ENCODE measurements at places on chromosomes 7 and 10.

DNA sequence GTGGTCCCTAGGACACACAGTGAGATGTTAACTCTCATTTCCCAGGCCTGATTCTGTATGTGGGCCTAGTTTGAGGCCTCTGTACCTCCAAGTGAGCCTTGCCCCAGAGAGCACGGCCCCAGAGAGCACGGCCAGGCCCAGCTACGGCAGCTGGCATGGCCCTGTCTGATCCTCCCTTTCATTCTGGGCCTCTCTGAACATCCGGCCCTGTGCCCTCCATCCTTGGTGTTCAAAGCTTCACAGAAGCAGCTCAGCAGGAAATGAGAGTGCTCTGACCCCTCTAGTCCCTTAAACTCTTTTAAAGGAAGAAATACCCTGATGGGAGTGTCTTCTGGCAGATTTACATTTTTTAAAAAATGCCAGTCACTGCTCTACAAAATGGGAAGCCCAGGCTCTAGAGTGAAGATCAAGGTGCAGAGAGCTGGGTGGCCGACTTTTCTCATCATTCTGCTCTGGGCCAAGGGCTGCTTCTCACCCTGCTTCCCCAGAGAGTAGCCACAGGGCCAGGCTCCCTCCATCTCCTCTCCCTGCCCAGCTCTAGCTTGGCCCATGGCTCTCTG lies 171.9 kb downstream of the RPS24 start:
- no peak for DNase-seq

DNA sequence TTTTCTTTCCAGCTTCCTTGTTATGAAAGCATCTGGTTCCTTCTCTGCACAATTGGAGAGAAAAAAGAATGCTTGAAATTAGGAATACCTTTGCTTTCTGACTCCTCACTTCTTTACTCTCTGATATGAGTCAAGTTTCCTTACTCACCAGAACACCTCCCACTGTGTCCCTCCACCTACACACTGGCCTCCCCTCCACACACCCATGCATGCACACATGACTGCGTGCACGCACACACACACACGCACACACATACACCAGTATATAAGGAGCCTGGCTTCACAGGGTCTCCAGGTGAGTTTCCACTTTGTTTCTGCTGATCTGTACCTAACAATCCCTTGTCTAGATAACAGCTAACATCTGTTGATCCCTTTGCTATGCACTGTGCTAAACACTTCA lies 11.4 kb upstream of the PTER start:
- no peak for DNase-seq

GRCh38 chr7:127820732-127821085 lies 168.7 kb downstream of the SND1 start:
- no peak for DNase-seq

- no peak for DNase-seq
These were observed 116.0 kb downstream of the ARID5B start for GRCh38 chr10:62017491-62017870.

DNA sequence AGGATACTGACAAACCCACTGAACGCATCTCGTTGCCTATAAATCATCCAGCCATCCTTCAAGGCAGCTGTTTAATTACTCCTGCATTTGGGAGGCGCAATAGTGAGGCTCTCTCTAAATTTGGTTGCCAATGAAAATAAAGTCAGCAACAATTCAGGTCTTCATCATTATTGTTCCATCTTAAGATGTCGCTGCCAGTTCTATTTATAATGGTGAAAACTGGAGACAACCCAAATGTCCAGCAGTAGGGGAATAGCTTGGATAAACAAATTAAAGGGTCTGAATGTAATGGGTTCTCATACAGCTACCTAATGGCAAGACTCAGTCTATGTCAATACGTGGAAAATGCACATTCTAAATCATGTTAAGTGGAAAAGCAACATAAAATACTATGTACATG lies 120.1 kb upstream of the PLXNA4 start:
- no peak for DNase-seq

- no peak for DNase-seq
These were observed 35.0 kb upstream of the ZNF32 start for GRCh38 chr10:43683451-43684291.

GRCh38 chr10:99569253-99569939 lies 36.7 kb downstream of the NKX2-3 start:
- DNase-seq, result no peak

DNA sequence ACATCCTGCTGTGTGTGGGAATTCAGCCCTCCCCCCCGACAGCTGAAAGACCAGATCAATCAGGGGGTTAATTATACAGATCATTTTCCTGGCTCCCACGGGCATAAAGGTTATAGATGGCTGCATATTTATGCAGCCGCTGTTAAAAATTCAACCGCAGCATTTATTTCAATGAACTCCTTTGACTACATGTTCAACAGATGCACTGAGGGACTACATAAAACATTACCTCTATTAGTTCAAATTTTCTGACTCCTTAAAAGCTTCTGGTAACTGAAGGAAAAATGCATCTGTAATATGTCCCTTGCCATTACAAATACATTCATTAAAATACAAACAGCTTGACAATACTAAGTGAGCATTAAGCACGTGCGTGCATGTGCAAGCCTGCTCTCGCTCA lies 49.7 kb upstream of the YAE1 start:
- DNase-seq, result no peak

DNA sequence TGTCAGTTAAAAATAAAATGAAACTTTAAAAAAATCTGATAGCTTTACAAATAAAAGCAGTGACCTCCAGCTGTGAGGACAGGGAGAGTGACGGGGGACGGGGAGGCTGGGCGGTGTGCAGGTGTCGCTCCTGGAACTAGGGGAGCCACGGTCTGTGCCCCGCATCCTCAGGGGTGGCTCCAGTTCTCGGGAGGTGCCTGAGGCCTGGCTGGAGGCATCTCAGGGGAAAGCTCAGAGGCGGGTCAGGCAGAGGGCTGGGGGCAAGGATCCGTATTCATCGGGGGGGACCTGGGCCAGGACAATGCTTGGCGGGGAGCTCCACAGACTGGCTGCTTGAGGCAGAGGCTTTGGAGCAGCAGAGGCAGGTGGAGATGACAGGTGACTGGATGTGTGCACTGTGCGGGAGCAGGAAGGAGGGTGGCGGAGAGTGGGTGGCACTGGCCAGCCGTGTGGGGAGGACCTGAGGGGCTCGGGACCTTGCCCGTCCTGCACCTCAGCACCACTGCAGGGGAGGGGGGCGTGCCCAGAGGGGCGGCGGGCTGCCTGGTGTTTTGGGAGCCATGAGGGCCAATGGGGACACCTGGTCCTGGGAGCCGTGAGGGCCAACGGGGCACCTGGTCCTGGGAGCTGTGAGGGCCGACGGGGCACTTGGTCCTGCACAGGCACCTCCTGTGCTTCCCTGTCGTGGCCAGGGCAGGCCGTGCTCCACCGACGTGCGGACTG lies 13.2 kb downstream of the PWWP2B start:
- no peak for DNase-seq

GRCh38 chr10:103558911-103559310 lies 65.4 kb downstream of the NEURL1 start:
- no peak for DNase-seq

- no peak for DNase-seq
These were observed 83.9 kb downstream of the RAMP3 start for GRCh38 chr7:45241339-45242109.

DNA sequence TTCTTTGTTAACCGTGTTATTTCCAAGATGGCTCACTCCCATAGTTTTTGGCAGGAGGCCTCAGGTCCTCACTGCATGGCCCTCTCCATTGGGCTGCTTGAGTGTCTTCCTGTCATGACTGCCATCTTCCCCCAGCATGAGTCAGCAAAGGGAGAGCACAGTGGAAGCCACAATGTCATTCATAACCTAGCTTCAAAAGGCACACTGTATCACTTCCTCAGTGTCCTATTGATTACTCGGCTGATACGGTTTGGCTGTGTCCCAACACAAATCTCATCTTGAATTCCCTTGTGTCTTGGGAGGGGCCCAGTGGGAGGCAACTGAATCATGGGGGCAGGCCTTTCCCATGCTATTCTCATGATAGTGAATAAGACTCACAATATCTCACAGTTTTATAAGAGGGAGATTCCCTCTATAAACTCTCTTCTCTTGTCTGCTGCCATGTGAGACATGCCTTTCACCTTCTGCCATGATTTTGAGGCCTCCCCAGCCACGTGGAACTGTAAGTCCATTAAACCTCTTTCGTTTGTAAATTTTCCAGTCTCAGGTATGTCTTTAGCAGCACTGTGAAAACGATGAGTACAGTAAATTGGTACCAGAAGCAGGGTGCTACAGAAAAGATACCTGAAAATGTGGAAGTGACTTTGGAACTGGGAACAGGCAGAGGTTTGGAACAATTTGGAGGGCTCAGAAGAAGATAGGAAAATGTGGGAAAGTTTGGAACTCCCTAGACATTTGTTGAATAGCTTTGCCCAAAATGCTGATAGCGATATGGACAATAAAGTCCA lies 106.5 kb downstream of the PRLHR start:
- DNase-seq, result no peak

GRCh38 chr7:74379938-74380337 lies 73.8 kb upstream of the GTF2IRD1 start:
- no peak for DNase-seq

GRCh38 chr10:24669285-24669852 lies 54.3 kb downstream of the ARHGAP21 start:
- no peak for DNase-seq

- no peak for DNase-seq
These were observed 74.3 kb upstream of the GNAI1 start for GRCh38 chr7:80060218-80060806.

GRCh38 chr7:74479961-74480829 lies 26.5 kb downstream of the GTF2IRD1 start:
- DNase-seq, result no peak

DNA sequence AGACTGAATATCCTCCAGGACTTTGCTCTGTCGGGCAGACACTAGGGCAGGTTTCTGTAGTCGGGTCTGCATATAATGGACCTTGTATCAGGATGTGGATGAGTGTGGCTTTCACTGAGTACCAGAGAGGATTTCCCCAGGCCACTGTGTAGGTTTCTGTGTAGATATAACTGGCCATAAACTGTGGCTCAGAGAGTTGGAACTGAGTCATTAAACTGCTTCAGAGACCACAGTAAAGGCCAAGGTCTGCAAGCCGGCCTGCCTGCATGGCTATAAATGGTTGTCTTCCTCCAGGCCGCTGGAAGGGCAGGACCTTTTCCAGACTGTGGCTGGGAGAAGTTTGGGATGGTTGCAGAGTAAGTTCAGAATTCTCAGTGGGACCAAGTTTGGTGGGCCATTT lies 16.9 kb downstream of the ZNF92 start:
- DNase-seq, result no peak

GRCh38 chr7:6621195-6622133 lies 6.1 kb downstream of the ZNF853 start:
- DNase-seq, result no peak

GRCh38 chr10:132899751-132900065 lies 42.7 kb downstream of the CFAP46 start:
- no peak for DNase-seq

- DNase-seq, result no peak
These were observed 15.8 kb upstream of the CPA1 start for GRCh38 chr7:130364451-130364850.

DNA sequence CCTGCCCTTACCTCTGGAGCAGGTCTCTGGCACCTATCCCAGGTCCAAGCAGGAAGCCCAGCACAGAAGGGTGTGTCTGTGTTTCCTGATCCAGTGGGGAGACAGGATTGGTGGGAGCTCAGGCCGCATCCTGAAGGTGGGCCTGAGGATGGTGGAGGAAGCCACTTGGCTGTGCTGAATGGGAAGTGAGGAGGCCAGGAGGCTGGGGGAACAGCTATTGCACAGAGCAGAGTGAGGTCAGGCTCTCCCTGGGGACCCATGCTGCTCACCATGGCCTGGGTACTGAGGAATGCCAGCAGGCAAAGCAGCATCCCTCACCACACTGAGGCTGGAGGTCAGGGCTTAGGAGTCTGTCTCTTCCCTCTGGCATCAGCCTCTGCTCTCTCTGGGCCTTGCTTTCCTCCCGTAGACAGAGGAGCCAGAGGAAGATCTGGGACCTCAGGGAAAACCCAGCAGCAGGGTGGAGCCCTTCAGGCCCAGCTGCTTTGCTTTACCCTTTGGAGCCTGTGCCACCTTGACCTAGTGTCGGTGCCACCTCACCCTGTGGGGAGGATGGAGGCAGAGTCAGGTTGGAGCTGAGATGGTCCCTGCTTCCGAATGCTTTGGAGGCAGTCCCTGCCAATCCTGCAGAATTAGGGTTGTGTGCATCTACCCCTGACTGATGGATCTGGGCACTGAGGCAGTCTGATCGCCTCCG lies 39.0 kb downstream of the CDH23 start:
- no peak for DNase-seq

DNA sequence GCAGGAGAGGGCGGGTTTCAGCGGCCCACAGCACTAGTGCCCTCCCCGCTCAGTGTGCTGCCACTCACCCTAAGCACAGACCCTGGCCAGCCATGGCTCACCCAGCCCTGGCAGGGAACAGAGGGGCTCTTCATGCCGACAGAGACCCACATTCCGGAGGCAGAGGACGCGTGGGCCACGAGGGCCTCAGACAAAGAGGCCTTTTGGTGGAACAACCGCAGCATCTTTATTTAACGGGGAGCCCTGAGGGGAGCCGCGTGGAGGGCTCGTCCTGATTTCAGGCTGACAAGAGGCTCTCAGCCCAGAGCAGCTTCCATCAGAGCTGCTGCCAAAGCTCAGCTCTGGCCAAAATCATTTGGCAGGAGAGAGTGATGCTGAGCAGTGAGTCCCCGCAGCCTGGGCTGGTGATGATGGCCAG lies 127.8 kb downstream of the SH3PXD2A start:
- no peak for DNase-seq

DNA sequence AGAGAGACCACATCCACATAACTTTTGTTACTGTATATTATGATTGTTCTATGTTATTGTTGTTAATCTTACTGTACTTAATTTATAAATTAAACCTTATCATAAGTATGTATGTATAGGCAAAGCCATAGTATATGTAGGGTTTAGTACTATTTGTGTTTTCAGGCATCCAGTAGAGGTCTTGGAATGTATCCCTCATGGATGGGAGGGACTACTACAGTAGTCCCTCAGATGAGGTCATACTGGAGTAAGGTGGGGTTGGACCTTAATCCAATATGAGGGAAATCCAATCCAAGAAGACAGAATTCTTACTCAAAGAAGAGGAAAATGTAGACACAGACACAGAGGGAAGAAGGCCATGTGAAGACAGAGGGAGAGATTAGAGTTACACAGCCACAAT lies 34.1 kb upstream of the MALRD1 start:
- DNase-seq, result no peak

DNA sequence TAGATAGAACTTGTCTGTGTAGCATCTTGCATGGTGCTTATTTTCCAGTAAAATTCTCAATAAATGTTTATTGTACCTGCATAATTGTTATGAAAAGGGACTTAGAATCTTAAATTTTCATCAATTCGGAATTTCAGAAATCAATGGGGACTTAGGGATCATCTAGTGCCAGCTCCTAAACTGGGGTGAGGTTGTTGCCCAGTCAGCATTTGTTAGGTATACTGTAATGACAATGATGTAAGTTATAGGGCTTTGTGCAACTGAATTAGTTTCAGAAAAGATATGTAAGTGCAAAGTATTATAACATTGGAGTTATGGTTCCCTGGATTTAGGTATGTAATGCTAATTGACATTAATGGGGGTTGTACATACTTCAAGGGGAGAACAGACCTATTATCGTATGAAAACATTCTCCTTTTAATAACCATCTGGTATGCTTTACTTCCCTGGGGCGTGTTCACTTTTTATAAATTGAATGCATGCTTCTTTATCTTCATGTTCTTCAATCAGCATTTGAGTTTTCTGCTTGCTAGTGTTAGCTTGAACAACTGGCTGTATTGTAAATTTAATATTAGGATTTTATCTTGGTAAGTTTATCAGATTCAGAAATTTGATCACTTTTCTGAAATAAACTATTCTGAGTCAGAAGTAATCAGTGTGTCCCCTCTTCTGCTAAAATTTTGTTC lies 270.3 kb downstream of the BBS9 start:
- DNase-seq, result no peak
